ENCODE measurements at places on chromosomes 1 and 21. TPM values are rescaled to one million over a fixed set of nuclear protein-coding genes. Genes with fewer than 3 reads are reported as not detected.

Gene SDF4
- polyA plus RNA-seq, result 182 TPM

Gene RAVER2
- polyA plus RNA-seq, result 10.0 TPM

Gene LHX4
- not detected for polyA plus RNA-seq

Gene RORC
- polyA plus RNA-seq, result 0.03 TPM

Gene CRYBG2
- polyA plus RNA-seq, result 0.49 TPM

Gene FOXD2
- polyA plus RNA-seq, result not detected

Gene UBQLN4
- polyA plus RNA-seq, result 37.0 TPM

Gene INSRR
- 0.63 TPM for polyA plus RNA-seq
